Right cardiac atrium (tissue), 5 donors: ENCODE measurements at places on chromosomes 7 and 10. TPM values are rescaled to one million over a fixed set of nuclear protein-coding genes. Genes with fewer than 3 reads are reported as not detected.

Gene FGFR2
- polyA plus RNA-seq: 16.5 TPM

Gene MKX
- polyA plus RNA-seq: 0.18 TPM

Gene ERVW-1
- 0.07 TPM for polyA plus RNA-seq

Gene C10orf105
- 0.09 TPM for polyA plus RNA-seq

Gene MYL10
- polyA plus RNA-seq: not detected

Gene GPR158
- 0.05 TPM for polyA plus RNA-seq

Gene PCLO
- 1.9 TPM for polyA plus RNA-seq

- DNase-seq: no peak
Measured at GRCh38 chr10:122018951-122019413, 30.0 kb downstream of the TACC2 start.

GRCh38 chr7:69283421-69283820 is 314.9 kb upstream of the AUTS2 start:
- peak; percentile 75 for DNase-seq

GRCh38 chr10:128610113-128610512 is 483.9 kb upstream of the MKI67 start:
- DNase-seq: no peak

GRCh38 chr7:93856323-93856722 is 34.2 kb downstream of the TFPI2 start:
- DNase-seq: no peak

DNA sequence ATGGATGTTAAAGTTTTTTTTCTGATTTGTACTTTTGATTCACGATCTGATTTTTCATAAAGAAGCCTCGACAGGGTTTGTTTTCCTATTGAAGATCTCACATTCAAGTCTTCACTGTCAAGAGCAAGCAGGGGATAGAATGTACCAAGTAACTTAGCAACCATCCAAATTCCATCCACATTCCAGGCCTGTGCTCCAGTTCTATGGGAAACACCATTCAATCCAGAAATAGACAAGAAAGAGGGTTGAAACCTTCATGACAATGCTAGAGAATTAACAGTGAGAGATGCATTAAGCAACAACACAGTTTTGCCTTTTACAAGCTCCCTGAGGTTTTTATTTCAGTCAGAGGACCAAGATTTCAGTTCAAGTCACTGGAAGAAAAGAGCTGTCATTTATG is 300.2 kb downstream of the NEBL start:
- no peak for DNase-seq

DNA sequence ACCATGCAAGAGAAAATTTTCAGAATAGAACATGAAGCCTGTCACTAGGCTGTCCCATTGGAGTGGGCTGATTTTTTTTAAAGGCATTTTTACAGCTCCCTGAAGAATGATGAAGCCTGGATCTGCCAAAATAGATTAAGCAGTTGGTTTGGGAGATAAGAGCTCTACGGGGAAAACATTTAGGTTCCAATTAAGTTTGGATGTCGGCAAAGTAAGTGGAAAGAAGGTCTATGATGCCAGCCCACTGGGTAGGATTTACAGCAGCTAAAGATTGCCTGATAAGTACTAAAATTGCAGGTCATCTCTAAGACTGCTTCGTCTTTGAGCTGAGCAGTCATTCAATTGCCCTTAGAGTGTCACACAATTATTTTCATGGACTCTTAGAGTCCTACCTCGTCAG is 939.2 kb upstream of the CELF2 start:
- no peak for DNase-seq

DNA sequence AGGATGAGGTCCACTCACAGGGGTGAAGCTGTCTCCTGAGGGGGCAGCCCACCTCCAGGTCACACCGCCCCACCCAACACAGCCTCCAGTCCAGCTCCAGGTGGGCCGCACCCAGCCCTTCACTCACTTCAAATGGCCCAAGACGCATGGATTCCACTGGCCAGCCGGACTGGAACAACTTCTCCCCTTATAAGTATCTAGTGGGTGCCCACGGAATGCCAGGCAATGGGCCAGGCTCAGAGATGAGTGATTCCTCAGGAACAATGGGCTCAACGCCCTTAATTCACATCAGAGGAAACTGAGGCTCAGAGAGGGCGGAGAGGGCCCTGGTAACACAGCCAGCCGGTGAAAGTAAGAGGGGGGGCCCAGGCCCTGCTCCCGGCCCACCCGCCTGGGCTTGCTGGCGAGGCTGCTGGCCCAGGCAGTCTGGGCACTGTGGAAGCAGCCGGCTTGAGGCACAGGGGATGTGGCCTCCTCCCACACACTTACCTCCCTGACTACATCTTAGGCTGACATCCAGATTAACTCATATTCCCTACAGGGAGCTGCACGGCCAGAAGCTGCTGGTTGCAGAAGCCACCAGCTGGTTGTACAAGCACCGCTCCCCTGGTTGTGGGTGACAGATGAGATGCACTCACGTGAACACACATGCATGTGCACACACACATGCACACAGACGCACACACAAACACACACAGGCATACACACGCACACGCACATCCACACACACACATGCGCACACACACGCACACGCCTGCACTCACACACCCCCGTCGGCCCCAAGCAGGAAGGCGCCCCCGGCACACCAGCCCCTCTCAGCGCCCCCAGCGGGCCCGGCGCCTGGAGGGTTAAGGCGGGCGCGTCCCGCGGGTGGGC is 1.0 kb upstream of the FAM20C start:
- peak; percentile 76 for DNase-seq

GRCh38 chr10:45553155-45553554 is 119.4 kb downstream of the ZFAND4 start:
- DNase-seq: no peak

- no peak for DNase-seq
Measured at GRCh38 chr10:26703974-26704373, 6.5 kb downstream of the PDSS1 start.

- no peak for DNase-seq
Measured at GRCh38 chr7:93160410-93160809, 12.2 kb upstream of the SAMD9L start.

GRCh38 chr7:155602750-155603149 is 41.7 kb upstream of the RBM33 start:
- no peak for DNase-seq

GRCh38 chr7:132969520-132969919 is 112.4 kb downstream of the CHCHD3 start:
- DNase-seq: no peak

GRCh38 chr10:24724381-24725228 is 918 bp upstream of the ARHGAP21 start:
- peak; percentile 99 for DNase-seq

GRCh38 chr7:130490888-130491804 is 739 bp upstream of the MEST start:
- DNase-seq: peak; percentile 77

- DNase-seq: no peak
Measured at GRCh38 chr7:36161996-36162395, 8.9 kb downstream of the EEPD1 start.

GRCh38 chr7:34019301-34019790 is 114.0 kb downstream of the BMPER start:
- no peak for DNase-seq

- DNase-seq: no peak
Measured at GRCh38 chr10:21138769-21139340, 241.7 kb upstream of the NEBL start.

DNA sequence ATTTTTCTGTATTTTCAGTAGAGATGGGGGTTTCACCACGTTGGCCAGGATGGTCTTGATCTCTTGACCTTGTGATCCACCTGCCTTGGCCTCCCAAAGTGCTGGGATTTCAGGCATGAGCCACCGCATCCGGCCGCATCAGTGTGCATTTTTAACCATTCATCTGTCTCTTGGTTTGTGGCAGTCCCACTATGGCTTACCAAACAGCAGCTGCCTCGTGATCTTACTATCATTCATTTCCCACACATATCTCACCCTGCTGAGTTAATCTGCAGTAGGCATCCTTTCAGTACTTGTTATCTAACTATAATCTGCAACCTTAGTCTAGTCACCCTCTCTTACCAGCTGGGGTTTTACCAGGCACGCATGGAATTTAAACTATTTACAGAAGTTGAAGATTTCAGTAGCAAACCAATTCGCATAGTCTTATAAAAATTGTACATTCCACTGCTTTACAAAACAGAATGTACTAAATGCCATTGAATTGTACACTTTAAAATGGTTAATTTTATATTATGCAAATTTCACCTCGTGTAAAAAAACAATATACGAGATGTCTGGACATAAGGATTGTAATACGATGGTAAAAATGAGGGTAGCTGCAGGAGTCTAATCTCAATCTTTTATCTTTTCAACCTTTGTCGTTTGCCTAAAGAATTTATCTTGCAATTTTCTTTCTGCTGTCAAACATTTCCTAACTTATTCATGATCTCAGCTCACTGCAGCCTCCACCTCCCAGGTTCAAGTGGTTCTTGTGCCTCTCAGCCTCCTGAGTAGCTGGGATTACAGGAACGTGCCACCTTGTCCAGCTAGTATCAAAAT is 4.6 kb upstream of the TBC1D12 start:
- DNase-seq: no peak

DNA sequence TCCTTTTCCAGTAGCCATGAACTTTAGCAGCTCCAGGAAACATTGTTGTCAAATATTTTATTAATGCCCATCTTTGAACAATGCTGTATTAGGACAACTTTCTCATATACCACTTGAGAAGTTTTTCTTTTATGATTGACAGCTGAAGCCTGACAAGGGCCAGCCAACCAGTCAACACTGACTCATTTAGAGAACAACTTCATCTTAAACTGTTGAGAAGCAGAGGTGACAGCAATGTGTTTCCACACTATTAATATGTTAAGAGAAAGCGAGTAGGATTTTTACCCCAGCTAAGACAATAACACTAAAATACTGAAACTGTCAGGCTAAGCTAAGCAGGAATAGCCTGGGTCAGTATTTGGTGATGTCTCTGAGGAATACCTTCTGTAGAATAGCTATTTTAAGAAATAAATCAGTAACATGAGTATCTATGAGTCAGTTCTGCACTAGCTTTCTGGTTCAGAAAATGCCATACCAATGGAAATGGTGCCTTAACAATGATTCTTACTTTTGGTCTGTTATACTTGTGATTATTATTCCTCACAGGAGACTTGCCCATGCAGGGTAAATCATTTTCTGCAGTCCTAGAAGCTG is 168.8 kb upstream of the POT1 start:
- DNase-seq: no peak

GRCh38 chr10:118002581-118002980 is 44.2 kb downstream of the RAB11FIP2 start:
- DNase-seq: no peak

DNA sequence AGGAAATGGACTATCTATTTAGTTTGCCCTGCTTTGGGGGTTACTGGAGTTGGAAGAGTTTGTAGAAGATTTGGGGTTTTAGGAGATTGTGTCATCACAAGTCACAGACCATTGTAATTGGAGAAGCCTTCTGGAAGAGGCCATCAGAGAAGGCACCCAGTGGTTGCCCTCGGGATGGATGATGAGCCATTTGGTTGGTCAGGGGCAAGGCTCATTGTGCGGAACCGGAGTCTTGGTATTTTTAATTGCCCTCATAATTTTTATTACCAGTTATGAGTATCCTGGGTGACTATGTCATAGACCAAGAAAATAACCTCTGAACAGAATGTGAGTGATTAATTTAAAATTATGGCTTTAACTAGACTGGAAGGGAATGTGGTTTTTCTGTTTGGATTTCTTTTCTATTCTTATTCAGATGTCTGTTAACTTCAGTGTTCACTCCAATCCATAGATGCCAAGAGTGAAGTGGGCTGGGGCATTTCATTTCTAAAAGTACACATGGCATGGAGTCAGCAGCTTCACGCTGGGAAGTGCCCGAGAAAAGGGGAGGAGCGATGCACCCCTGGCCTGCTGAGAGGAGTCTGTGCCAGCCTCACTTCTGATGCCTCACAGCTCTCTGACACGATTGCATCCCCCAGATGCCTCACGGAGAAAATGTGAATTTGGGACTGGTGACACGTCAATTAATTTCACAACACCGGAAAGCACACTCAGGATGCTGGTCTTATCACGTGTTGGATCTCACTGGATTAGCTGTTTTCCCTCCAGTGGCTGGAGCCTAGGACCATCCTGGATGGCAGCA is 225.6 kb upstream of the IGFBP3 start:
- no peak for DNase-seq

DNA sequence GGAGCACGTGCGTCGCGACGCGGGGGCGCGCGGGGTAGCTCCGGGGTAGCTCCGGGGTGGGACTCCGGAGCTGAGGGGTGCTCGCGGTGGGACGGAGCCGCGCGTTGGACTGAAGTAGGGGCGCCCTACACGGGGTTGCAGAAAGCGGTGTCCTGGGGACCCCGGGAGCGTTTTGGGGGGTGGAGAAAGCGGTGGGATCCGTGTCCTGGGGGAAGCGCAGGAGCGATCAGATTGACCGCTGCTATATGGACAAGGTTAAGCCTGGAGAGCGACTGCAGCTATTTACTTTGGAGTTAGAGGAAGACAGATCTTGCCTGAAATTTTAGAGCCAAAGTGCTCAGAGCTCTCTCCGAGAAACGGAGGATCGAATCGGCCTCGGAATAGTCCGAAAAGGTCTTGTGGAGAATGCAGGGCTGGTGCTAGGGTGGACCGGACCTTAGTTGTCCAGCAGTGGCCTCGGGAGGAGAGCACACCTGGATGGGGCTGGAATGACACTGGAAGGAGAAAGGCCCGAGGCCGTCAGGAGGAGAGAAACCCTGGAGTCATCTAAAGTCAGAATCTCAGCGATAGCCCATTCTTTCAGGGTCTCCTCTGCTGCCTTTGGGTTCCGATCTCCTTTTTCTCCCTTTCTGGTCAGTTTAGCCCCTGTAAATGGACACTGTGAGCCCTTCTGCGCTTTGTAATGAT is 564 bp downstream of the PDSS1 start:
- DNase-seq: no peak

- peak; percentile 73 for DNase-seq
Measured at GRCh38 chr7:4715410-4715776, 33.3 kb downstream of the FOXK1 start.

DNA sequence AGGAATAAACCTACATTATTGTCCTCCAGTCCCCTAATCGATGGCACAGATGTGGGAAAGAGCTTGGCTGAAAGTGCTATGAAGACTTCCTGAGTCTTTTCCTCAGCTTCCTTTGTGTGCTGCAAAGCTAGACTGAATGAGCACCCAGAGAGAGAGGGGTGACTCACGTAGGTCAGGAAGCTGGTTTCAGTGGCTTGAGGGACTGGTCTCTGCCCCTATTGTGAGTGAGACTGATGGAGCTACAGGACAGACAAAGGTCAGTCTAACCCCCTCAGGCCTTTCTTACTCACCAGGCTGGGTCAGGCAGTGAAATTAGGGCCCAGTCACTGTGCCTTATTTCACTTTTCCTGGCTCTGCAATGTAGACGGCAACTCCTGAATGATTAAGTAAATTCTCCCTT is 171.1 kb upstream of the GRB10 start:
- DNase-seq: no peak

- DNase-seq: no peak
Measured at GRCh38 chr7:73963252-73963822, 64.6 kb upstream of the ELN start.

GRCh38 chr10:74507951-74508350 is 318.4 kb upstream of the KAT6B start:
- no peak for DNase-seq
